ENCODE measurements at places on chromosomes 1 and 21.

- no peak overlapping the region for H3K27ac ChIP-seq
- H3K4me3 ChIP-seq, result no peak overlapping the region
- H3K4me1 ChIP-seq, result no peaks in the 10 kb centered on the region
- H3K27me3 ChIP-seq, result no peaks in the 10 kb centered on the region
- no peak for DNase-seq
These were observed 190.7 kb downstream of the HLX start for GRCh38 chr1:221069986-221070385.

- H3K27me3 ChIP-seq, result peaks cover 8% of the 10 kb centered on the region
- H3K36me3 ChIP-seq, result no peaks in the 10 kb centered on the region
- no peaks in the 10 kb centered on the region for H3K4me1 ChIP-seq
- H3K4me3 ChIP-seq, result no peak overlapping the region
- DNase-seq, result no peak
These were observed 17.6 kb upstream of the SFPQ start for GRCh38 chr1:35210321-35211119.

DNA sequence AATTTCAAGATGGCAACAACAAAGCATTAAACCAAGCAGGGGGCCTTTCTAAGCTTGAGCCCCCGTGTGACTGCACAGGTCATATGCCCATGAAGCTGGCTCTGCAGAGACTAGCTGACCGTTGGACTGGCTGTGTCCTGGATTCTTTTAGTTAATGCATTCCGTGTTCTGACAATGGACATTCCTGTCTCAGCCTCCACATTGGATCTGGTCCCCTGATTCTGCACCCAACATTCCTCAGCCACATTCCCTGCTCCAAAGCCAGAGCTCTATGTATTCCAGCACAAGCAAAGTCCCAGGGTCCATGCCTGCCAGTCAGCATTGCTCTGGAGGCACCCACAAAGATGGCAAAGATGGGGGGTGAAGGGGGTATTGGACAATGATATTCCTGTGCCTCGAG lies 5.1 kb upstream of the NAV1 start:
- H3K27ac ChIP-seq, result no peak overlapping the region
- H3K4me1 ChIP-seq, result peaks cover 8% of the 10 kb centered on the region
- peaks cover 41% of the 10 kb centered on the region for H3K27me3 ChIP-seq
- no peak for DNase-seq
- H3K4me3 ChIP-seq, result no peak overlapping the region

- no peaks in the 10 kb centered on the region for H3K36me3 ChIP-seq
- H3K27me3 ChIP-seq, result no peaks in the 10 kb centered on the region
- no peak overlapping the region for H3K27ac ChIP-seq
- no peaks in the 10 kb centered on the region for H3K4me1 ChIP-seq
- H3K4me3 ChIP-seq, result no peak overlapping the region
- DNase-seq, result no peak
These were observed 111.5 kb downstream of the CNIH3 start for GRCh38 chr1:224727351-224728289.

DNA sequence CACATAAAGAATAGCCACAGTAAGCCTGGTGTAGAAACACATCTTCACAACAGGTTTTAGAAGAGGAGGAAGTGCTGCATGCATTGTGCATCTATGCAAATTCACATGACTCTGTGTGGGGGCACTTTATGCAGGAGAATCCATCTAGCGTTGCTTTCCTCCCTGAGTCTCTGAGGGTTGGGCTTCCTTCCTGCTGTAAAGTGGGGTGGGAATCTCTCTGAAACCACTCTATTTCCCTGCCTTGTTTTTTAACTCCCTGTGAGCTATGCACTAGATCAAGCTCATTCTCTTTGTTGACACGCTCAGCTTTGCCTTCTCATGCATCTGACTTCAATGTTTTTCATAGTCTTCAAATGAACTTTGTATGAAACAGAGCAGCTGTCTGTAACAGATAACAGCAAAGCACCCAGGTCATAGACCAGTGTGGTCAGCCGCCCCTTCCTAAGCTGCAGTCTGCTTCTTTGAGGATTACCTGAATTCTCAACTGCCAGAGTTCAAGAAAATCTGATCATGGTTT lies 102.7 kb upstream of the DPH5 start:
- H3K36me3 ChIP-seq, result peaks cover 4% of the 10 kb centered on the region
- H3K27ac ChIP-seq, result peak overlapping the region; percentile 86
- peak overlapping the region; percentile 32 for H3K4me3 ChIP-seq
- peak; percentile 10 for DNase-seq
- no peaks in the 10 kb centered on the region for H3K27me3 ChIP-seq
- peaks cover 53% of the 10 kb centered on the region for H3K4me1 ChIP-seq

Data from central memory CD8-positive, alpha-beta T cell (primary cell).